ENCODE measurements at places on chromosomes 13 and 19.

- DNase-seq: no peak
Observed at GRCh38 chr13:35549481-35549880, 73.0 kb upstream of the MAB21L1 start.

- no peak for DNase-seq
Observed at GRCh38 chr13:99122171-99122570, 78.5 kb upstream of the UBAC2 start.

DNA sequence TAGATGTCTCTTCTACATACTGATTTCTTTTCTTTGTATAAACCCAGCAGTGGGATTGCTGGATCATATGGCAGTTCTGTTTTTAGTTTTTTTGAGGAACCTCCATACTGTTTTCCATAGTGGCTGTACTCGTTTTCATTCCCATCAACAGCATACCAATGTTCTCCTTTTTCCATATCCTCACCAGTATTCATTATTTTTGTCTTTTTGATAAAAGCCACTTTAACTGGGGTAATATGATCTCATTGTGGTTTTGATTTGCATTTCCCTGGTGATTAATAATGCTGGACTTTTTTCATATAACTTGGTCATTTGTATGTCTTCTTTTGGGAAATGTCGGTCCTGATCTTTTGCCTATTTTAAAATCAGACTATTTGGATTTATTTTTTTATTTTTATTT, 108.5 kb downstream of the PAN3 start:
- DNase-seq: no peak

GRCh38 chr13:24661713-24662112, 18.5 kb upstream of the ATP12A start:
- DNase-seq: no peak

DNA sequence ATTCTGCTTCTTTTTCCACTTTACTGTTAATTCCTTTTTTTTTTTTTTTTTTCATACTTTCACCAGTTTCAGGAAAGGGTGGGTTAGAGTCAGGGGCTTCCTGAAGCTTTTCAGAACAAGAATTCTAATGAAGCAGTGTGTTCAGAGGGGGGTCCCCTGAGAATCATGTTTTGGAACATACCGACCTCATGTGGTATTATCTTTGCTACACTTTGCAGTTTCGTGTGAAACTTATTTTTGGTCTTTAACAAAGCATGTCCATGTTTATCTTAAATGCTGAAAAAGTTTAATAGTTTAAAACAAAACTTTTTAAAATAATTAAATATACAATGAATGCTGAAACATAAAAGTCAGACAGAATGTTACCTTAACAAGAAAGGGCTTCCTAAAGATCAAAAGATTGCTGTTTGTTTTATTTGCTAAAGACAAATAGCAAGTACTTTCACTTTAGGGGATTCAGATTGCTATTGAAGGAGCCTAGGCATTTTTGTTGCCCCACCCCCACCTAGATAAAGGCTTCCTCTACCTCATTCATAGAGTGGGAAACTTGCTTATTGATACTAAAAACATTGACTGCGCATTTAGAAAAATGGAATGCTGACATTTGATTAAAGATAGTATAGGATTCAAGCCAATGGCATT, 21.1 kb upstream of the POMP start:
- no peak for DNase-seq

DNA sequence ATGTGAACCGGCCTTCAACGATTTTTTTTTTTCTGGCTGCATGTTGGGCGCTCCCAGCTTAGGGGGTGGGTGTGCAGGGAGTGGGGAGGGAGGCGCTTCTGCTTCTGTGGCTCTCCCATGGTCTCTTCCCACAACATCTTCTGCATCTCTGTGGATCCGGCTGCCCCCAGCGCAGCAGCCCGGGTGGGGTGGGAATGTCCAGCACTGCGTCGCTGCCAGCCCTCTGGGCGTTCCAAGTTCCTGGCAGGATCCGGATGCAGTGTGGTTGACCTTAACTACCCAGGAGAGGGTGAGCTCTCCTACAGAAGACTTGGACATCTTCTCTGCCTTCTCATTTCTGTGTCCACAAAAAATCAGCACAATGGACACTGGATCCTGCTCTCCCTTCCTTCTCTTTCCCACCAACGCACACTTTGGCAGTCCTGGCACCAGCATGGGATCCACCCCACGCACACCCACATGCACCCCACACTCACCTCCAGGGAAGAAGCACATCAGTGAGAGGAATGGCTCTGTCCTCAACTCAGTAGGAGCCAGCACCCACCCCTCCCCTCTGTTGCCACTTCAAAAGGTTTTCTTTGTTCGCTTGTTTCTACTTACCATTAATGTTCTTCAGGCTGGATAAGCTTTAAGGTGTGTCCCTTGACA, 177.3 kb downstream of the COL4A1 start:
- no peak for DNase-seq

DNA sequence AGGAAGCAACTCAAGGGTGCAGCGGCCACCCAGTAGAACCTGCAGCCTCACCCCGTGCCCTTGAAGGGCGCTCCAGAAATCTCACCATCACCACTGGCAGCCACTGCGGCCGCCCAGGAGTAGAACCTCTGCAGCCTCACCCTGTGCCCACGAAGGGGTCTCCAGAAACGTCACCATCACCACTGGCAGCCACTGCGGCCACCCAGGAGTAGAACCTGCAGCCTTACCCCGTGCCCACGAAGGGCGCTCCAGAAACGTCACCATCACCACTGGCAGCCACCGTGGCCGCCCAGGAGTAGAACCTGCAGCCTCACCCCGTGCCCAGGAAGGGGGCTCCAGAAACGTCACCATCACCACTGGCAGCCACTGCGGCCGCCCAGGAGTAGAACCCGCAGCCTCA, 336.0 kb downstream of the TEX29 start:
- DNase-seq: no peak

DNA sequence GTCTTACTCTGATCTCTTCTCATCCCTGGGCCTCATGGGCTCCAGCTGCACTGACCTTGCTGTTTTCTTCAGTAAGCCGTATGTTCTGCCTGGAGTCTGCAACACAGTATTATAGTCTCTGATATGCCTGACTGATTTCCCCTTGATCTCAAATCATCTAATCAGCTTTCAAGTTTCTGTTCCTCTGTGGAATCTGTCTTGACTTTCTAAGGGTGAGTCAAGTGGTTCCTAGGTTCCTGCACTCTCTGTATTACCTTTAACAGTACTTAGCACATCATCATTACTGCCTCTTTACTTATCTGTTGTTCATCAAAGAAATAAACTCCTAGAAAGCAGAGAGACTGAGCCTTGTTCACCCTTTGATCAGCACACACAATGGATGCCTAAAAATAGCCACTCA, 350.7 kb downstream of the LMO7 start:
- no peak for DNase-seq

GRCh38 chr13:53197424-53197823, 168.8 kb downstream of the OLFM4 start:
- no peak for DNase-seq

DNA sequence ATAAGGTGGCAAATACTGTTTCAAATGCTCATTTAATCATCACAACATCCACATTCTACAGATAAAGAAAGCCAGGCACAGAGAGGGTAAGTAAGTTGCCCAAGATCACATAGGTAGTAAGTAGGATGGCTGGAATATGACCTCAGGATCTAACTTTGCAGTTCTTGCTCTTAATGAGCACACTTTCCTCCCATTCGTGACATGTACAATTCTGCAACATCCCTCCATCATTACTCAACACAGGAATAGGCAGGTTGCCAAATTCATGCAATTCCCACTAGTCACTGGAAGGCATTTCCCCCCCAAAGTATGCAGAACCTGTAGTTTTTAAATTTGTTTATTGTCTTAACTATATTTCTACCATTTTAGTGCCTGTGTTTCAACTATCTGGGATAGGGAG, 109.2 kb downstream of the OLFM4 start:
- DNase-seq: no peak

All from activated CD4-positive, alpha-beta T cell treated with anti-CD3 and anti-CD28 coated beads for 24 hours (primary cell).